ENCODE measurements at places on chromosomes 1 and 21.

GRCh38 chr1:16204634-16205333 is 7.7 kb downstream of the ARHGEF19 start:
- DNase-seq = no peak

DNA sequence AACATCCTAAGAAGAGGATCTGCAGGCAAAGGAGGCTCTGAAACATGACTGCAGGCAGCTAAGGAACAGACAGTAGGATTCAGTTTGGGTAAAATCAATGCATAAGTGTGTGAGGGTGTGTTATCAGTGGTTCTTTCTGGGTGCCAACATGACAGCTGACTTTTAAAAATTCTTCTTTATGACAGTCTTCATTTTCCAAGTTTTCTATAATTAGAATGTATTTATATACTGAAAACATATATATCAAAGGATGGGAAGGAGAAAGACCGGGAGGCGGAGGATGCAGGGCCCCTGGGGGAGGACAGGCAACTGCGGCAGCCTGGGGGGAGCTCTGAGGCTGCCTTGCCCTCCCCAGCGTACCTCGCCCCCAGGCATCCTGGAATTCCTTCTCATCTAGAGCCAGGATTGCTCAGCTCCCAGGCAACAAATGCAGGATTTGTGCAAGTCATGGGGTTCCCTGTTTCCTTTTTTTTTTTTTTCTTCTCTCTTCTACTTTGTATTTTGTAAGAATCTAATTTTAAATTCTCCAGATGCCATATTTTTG is 104.8 kb downstream of the CSMD2 start:
- DNase-seq = no peak

DNA sequence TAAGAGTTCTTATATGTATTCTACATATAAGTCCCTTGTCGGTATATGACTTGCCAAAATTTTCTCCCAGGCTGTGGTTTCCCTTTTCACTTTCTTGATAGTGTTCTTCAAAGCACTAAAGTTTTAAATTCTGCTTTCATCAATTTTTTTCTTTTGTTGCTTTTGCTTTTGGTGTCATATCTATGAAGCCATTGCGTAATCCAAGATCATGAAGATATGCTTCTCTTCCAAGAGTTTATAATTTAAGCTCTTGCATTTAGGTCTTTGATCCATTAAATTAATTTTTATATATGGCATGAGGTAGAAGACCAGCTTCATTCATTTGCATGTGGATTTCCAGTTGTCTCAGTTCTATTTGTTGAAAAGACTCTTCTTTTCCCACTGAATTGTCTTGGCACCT is 22.2 kb downstream of the DESI2 start:
- DNase-seq = no peak

- DNase-seq = no peak
Observed at GRCh38 chr1:75745276-75745675, 20.8 kb downstream of the ACADM start.

GRCh38 chr1:242240077-242240476 is 241.2 kb upstream of the MAP1LC3C start:
- DNase-seq = no peak

DNA sequence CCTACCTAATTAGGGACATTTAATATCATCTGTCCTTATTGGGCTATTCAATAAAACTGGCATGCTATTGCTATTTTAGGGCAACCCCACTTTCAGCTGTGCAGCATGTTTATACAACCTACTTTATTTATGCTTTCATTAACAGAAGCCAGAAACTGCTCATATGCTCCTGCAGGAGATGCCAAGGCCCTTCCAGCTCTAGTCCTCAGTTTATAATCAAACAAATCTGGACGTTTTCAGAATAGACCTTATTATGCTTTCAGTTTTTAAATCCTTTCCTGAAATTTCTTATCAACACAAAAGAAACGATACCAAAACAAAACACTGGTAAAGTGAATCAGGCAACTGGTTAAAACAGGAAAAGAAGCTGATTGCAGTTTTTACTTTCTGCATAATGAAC is 53.2 kb downstream of the PTGS2 start:
- no peak for DNase-seq
